Germinal center (tissue), 1 donor: ENCODE measurements at places on chromosomes 2 and 18.

DNA sequence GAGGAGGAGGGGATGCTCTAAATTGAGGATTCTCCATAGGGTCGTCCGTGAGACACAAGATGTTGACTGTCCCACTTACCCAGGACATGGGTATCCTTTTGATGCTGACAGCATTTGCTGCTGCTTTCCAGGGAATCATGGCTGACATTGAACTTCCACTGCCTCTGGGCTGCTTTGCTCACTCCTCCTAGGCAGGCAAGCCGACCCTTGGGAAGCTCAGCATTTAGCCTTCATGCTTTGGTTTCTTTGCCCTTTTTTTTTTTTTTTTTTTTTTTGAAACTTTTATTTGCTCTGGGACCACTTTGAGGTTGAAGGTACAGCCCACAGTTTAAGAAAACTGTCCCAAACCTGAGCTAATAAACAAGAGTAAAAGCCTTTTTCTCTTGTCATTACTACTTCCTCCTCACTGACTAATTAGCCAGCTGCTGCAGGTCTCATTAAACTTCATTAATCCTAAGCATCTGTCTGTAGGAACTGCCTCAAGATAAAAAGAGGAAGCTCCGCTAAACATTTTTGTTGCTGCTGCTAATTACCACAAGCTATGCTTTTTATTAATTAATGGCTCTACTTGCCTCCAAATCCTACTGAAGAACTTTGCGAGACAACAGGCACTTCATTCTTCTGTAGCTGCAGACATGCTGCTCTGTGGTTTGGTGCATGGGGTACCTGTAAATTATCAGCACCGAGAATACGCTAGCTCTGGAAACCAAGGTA is 125.4 kb downstream of the SPTBN1 start:
- peak; percentile 66 for DNase-seq

GRCh38 chr2:197633109-197633657 is 42.2 kb downstream of the RFTN2 start:
- no peak for DNase-seq

DNA sequence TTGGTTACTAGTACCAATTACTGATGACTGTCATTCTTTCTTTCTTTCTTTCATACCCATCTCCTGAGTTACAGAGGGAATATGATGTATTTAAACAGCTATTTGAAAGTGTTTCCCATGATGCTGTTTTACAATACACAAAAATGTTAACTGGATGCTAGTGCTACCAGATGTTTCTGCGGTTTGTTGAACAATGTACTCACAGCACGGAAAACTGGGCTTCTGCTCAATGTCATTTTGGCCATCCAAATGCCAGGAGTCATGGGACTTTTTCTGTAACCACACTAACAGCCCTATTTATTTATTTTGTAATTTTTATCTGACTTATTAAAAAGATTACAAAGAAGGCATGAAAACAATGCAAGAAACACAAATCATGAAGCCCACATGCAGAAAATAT is 313.8 kb downstream of the RIT2 start:
- no peak for DNase-seq

DNA sequence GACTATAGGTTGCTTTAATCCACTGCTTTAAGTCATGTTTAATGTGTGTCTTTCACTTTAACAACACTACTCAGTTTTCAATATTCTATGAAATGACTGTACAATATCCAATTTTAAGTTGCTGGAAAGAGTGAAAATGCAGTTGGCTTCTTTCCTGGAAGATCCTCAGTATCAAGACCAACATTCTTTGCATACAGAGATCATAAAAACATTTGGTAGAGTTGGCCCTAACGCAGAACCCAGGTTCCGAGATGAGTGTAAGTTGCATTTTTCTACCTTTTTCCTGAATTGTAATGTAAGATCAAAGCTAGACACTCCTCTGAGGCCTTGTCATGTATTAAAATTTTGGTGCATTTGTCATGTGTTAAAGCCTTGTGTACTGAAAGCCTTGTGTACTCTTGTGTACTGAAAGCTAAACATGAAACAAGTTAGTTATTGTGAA is 42.9 kb upstream of the TNFRSF11A start:
- DNase-seq: no peak

GRCh38 chr2:195651046-195651445 is 6.0 kb upstream of the SLC39A10 start:
- no peak for DNase-seq

GRCh38 chr2:195672674-195673073 is 15.6 kb downstream of the SLC39A10 start:
- no peak for DNase-seq

GRCh38 chr2:134258684-134259388 is 5.0 kb downstream of the MGAT5 start:
- no peak for DNase-seq

DNA sequence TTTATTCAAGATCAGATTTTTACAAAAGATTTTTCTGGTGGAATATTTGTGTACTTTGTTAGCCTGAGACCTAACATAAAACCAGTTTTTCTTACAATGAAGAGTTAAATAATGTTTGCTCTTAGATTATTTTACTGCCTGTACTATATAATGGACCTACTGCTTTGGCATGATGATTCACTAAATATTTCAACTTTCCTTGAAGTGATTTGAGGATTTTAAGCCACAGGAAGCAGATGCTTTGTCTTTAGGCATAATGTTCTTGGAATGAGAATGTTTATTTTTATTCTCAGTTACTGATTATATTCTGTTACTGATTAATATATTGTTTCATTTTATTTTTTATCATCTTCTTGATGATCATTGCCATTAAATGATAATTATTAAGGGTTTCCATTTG is 175.3 kb upstream of the LRP1B start:
- no peak for DNase-seq

- DNase-seq: no peak
Observed at GRCh38 chr2:96931466-96931865, 54.9 kb downstream of the FAM178B start.

DNA sequence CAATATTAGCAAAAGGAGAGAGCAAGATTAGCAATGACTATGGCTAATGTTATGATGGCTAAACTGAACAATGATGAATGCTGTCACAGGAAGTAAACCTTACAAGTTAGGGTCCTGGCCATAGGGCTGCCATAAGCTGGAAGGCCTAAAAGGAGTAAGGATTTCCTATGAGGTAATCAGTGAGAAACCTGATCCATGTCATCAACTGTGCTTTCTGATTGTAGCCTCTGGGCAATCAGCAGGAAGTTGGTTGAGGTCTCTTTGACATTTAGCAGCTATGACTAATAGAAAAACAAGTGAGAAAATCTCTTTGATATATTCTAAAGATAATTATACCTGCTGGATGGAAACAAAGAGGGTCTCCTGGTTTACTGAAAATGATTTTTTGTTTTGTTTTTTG is 193.0 kb downstream of the RAB3GAP1 start:
- no peak for DNase-seq

GRCh38 chr2:37364351-37364750 is 19.9 kb downstream of the QPCT start:
- no peak for DNase-seq

- DNase-seq: no peak
Observed at GRCh38 chr18:37266290-37266689, 299.3 kb downstream of the CELF4 start.

GRCh38 chr2:81545626-81546025 is 1241.1 kb upstream of the LRRTM1 start:
- no peak for DNase-seq

GRCh38 chr18:3836483-3837335 is 386.7 kb downstream of the TGIF1 start:
- DNase-seq: no peak

- no peak for DNase-seq
Observed at GRCh38 chr2:30034052-30034775, 112.6 kb upstream of the YPEL5 start.

- no peak for DNase-seq
Observed at GRCh38 chr2:227881866-227882517, 10.6 kb downstream of the DAW1 start.

- no peak for DNase-seq
Observed at GRCh38 chr2:101688261-101688660, 9.2 kb upstream of the MAP4K4 start.

DNA sequence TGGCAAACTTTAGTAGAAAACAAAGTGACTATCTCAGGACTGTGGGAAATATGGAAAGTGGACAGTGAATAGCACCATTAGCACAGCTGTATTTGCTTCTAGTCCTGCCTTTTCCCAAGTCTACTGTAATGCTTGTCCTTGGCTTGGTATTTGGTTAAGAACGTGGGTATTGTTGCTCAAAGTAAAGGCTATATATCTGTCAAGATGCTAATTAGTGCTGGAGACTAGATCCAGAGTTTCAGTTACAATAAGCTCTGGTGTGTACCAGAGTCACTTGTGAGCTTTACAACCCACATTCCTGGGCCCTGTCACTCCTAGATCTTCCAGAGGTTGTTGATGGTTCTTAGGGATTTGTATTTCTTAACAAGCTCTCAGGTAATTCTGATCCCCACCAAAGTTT is 313.6 kb downstream of the SLC8A1 start:
- no peak for DNase-seq

DNA sequence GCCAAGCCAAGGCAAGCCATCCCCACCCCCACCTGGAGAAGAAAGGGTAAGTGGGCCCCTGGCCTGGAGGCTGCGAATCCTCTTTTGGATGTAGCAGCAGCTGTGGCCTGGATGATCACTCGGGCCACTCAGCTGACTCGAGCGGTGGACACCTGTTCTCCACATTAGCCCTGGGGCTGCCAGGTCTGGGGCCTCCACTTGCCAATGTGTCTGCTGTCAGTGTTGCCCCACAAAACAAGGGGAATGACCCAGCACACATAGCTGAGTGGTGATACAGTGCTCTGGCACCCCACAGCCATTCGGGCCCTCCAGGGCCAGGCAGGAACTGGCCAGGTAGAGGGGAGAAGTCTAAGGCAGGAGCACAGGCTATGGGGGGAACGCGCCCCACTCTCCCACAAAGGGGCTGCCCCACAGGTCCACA is 2.6 kb downstream of the STK25 start:
- DNase-seq: no peak

DNA sequence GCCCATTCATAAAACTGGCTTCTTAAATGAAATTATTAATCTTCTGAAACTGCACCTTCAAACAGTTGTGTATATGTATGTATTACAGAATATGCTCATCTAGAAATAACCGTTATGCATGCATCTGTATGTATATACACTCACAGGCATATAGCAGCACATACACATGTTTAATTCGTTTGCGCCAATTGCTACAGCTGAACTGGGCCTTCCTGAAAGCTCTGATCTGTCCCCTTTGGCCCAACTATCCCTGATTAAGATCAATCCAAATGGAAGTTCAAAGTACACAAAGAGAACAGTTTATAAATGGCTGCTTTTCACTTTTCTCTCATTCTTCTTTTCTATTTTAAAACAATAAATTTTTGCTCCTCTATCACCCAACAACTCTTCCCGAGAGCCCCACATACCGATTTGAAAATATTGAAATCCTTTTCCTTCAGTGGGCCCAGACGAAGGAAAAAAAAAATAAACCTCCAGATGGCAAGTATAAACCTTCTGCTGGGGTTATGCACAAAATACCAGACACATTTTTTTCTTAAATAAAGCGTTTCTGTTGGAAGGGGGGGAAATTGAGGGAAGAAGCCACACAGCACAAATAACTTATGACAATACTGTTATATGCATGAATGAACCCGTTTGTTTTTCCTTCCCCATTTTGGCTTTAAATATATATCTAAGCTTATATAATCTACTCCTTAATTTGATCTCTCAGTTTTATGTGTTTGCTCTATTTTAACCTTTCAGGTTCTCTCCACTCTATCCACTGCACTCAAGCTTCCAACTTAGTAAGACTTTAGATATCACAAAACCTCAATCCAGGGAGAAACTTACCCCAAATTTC is 267.3 kb downstream of the TCF4 start:
- DNase-seq: no peak

- no peak for DNase-seq
Observed at GRCh38 chr2:237259201-237259600, 154.8 kb downstream of the COL6A3 start.

DNA sequence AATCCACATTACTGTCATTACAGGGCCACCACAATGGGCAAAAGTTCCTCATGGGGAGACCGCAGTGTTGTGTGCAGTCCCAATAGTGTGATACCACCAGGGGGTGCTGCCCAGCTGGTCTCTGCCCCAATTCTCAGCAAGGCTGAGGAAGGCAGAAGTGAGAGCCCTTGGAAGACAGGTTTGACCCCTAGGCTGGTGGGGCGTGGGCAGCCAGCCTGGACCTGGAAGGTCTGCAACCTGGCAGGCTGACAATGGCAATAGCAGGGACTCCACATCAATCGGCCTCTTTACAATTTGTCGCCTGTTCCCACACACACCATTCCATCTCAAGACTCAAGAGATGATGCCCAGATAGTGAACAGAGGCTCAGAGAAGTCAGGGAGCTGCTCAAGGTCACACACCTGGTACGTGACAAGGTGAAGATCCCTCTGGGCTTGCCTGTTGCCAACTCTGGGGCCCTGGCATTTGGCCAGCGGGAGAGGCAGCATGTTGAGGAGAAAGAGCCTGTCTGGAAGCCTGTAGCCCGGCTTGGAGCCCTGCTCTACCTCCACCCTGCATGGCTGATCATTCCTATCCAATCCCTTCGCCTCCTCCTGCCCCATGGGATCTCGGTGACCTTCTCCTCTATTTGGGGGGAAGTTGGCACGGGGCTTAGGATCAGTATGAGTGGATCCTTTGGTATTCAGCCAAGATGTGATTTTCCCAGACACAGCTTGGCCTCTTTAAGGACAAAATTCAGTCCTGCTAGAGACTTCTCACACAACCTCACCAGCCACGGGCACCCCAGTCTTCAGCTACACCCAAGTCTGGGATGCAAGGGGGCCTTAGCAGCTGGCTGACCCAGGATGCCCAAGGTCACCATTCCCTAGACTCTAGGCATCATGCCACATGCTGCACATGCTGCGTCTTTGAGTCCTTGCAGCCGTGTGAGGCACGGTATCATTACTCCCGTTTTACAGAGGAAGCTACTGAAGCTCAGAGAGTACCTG is 2.9 kb upstream of the ATOH8 start:
- DNase-seq: peak; percentile 77

GRCh38 chr2:51220606-51221005 is 188.7 kb upstream of the NRXN1 start:
- DNase-seq: no peak

GRCh38 chr2:207748993-207749392 is 20.7 kb downstream of the FZD5 start:
- no peak for DNase-seq

GRCh38 chr18:10401930-10402329 is 52.5 kb upstream of the APCDD1 start:
- DNase-seq: no peak

DNA sequence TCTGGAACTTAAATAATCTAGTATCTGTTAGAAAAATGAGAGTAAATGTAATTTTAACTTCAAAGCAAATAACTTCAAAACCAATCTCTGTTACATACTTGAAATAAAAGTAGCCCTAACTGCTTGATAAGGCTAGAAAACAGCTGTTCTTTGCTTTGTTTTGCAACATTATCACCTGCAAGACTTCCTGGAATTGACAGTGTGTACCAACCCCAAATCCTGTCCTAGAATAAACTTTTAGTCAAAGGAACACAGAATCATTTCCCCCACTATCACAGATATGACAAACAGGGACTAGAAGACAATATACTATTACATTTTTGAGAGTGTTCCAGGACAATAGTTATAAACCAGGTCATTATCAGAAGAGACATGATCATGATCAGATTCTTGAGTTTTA is 105.3 kb upstream of the PGAP1 start:
- no peak for DNase-seq

- no peak for DNase-seq
Observed at GRCh38 chr2:112995346-112995920, 9.8 kb upstream of the IL36A start.
